ENCODE measurements at places on chromosomes 7 and 10.

- no peak for DNase-seq
Measured at GRCh38 chr7:22578007-22578733, 78.2 kb upstream of the STEAP1B start.

GRCh38 chr10:23194966-23195845 lies 3.1 kb downstream of the PTF1A start:
- no peak for DNase-seq

DNA sequence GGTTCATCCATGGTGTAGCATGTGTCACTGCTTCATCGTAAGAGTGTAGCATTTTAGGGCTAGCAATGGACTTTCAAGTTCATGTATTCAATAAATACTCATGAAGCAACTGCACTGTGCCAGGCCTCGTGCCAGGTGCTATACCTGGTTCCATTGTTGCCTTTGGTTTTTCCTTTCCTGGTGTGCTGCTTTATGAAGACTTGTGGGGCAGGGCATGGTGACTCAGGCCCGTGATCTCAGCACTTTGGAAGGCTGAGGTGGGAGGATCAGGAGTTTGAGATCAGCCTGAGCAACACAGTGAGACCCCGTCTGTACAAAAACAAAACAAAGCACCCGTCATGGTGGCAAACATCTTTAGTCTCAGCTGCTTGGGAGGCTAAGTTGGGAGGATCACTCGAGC lies 2.2 kb upstream of the CPA4 start:
- DNase-seq: no peak

GRCh38 chr7:14793151-14793550 lies 109.4 kb downstream of the DGKB start:
- no peak for DNase-seq

DNA sequence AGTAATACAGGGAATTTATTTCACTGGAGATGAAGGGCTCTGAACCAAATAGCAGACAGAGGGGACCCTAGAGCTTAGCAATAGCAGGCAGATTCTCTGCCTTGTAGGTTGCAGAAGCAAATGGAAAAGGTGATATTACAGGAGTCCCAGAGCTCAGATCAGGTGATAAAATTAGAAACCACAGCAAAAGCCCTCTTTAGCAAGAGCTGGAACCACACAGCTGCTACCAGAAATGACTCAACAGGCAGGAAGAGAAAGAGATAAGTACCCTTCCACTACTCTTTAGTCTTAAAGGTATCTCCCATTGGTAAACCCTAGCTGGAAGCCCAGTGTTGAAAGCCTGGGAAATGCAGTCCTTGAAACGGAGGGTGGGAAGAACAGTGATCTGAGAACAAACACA lies 535.6 kb upstream of the GHITM start:
- no peak for DNase-seq

DNA sequence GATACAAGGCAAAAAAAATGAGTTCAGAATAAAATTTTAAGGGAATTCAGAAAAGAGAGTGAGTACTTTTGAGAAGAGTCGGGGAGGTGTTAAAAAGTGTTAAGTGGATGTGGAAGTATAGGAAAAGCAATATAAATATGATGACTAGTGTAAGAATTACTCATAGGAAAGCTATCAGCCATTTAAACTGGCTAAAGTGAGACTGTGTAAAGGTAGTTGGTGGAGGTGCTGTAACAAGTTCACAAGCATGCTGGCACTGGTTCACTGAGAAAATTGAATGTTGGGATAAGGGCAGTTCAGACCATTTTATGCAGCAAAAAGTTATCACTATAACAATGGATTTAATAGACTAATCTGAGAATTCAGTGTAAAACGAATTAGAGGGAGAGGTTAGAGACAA lies 179.0 kb upstream of the DKK1 start:
- DNase-seq: no peak

DNA sequence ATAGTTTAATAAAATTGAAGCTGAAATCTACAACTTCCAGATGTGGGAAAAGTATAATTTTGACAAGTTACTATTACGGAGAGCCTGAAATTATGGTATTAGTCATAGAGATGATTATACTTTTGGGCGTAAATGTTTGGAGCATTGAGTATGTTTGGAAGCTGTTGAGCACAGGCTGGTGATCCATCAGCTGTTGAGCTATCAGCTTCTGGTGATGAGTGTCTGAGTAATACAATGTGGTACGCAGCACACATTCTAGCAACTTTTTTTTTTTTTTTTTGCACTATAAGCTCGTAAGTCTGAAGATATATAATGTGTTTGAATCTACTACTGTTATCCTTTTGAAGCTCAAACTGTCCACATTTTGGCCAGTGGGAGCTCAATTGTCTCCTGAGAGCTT lies 123.4 kb downstream of the ATE1 start:
- no peak for DNase-seq

GRCh38 chr10:132915411-132915810 lies 27.0 kb downstream of the CFAP46 start:
- no peak for DNase-seq

- no peak for DNase-seq
Measured at GRCh38 chr7:154623399-154623798, 379.5 kb downstream of the PAXIP1 start.

- no peak for DNase-seq
Measured at GRCh38 chr7:125032943-125033342, 103.3 kb upstream of the POT1 start.

DNA sequence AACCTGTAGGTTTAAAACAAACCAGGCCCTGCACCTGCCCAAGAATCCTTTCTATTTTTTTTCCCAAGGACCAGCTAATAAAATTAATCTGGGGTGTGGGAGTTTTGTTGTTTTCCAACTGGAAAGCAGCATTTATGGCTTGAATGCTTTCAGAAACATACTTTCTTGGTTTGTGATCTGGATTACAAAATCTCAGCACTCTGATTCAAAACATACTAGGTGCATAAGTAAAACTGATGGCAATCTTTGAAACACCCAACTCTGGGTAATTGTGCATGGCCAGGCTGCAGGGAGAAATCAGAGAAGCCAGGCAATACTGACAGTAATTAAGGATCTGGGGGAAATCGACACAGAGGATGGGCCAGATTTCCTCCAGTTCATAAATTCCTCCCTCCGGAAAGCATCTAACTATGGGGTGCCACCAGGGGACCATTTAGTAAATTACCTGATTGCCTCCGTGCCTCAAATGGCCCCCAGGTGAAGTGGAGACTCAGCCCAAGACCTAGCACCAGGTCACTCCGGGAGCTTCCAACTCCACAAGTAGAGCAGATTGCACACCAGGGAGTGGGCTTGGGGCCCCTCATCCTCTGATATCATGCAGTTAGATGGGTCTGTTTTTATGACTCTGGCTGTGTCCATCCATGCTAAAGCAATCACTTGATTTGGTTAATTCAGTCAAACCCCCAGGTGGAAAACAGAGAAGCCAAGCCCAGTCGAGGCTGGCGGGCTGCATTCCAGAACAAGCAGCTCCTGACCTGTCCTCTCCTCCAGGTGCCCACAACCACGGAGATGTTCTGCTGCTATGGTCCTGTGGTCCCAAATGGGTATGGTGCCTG lies 15.2 kb upstream of the C10orf53 start:
- DNase-seq: no peak

Data from mucosa of descending colon (tissue), 3 donors.